Esophagus mucosa (tissue), 1 donor: ENCODE measurements at places on chromosomes 6 and 20. TPM values are rescaled to one million over a fixed set of nuclear protein-coding genes. Genes with fewer than 3 reads are reported as not detected.

The MRAP2 gene
- total RNA-seq: 1.0 TPM

The CLPSL1 gene
- total RNA-seq: not detected

The AGER gene
- 2.7 TPM for total RNA-seq

The RFX6 gene
- total RNA-seq: not detected

The KHDRBS2 gene
- 0.12 TPM for total RNA-seq

The DNMT3B gene
- total RNA-seq: 0.84 TPM

The TFAP2B gene
- total RNA-seq: 1.4 TPM

The PTCRA gene
- not detected for total RNA-seq

The BRPF3 gene
- total RNA-seq: 14.5 TPM

The DSP gene
- total RNA-seq: 1,306 TPM

The CLVS2 gene
- total RNA-seq: not detected

The FRK gene
- 7.8 TPM for total RNA-seq

The GRM4 gene
- total RNA-seq: not detected

The PRKN gene
- 2.4 TPM for total RNA-seq

The PNPLA1 gene
- 0.20 TPM for total RNA-seq

The GSTA1 gene
- 1.6 TPM for total RNA-seq

The SMLR1 gene
- total RNA-seq: not detected

The TMC2 gene
- total RNA-seq: not detected

GRCh38 chr6:42820512-42821340, 38.9 kb downstream of the BICRAL start:
- ATAC-seq: no peak

DNA sequence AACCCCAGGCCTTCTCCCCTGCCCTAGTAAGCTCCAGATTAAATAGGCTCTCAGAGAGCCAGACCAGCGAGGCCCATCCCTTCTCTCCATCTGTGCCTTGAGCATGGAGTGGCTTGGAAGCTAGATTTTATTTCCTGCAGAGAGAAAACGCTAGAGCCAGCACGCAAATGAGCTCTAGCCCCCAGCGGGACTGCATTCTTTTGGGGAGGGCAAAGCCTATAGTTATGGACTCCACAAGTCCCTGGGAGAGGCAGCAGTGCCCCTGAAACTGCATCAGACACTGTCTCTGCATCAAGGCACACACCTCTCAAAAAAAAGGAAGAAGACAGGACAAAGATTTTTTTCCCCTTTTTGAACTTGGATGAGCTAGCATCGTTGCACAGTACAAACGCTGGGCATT, 15.8 kb downstream of the FOXF2 start:
- ATAC-seq: no peak

GRCh38 chr6:36222924-36223323, 26.4 kb downstream of the BRPF3 start:
- no peak for ATAC-seq

DNA sequence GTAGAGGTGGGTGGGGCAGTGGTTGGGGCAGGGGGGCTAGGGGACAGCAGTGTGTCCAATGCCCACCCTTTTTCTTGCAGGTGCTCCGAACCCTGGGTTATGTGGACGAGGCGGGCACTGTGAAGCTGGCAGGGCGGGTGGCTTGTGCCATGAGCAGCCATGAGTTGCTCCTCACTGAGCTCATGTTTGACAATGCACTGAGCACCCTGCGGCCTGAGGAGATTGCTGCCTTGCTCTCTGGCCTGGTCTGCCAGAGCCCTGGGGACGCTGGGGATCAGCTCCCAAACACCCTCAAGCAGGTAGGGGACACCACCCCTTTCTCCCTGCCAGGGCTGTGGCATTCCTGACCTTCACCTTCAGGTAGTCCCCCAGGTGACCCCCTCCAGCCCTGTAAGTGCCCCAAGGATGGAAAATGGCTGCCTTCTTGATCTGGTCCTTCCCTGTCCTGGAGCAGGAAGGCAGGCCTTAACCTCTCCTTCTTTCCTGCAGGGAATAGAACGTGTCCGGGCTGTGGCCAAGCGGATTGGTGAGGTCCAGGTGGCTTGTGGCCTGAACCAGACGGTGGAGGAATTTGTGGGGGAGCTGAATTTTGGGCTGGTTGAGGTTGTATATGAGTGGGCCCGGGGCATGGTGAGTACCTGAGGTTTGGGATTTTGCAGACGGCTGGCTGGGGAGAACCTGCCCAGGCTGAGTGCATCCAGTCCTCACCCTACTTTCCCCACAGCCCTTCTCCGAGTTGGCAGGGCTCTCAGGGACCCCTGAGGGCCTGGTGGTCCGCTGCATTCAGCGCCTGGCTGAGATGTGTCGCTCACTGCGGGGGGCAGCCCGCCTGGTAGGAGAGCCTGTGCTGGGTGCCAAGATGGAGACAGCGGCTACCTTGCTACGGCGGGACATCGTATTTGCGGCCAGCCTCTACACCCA, 2.9 kb downstream of the DXO start:
- no peak for ATAC-seq

DNA sequence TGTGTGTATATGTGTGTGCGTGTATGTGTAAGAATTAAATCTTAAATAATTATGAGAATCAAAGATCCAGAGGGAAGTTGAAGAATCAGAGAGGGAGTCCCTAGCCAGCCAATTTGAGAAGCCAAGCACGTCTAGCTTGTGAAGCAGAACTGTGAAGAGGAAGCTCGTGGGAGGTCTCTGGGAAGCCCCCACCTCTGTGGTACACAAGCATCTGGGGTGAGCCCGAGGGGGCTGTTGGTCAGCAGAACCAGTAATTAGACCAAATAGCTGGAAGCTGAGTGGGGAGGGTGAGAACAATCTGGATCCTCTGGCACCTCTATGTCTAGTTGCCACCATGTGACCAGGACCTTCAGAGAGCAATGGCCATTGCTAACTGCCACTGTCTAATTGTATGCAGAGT, 310.0 kb upstream of the PRND start:
- no peak for ATAC-seq

DNA sequence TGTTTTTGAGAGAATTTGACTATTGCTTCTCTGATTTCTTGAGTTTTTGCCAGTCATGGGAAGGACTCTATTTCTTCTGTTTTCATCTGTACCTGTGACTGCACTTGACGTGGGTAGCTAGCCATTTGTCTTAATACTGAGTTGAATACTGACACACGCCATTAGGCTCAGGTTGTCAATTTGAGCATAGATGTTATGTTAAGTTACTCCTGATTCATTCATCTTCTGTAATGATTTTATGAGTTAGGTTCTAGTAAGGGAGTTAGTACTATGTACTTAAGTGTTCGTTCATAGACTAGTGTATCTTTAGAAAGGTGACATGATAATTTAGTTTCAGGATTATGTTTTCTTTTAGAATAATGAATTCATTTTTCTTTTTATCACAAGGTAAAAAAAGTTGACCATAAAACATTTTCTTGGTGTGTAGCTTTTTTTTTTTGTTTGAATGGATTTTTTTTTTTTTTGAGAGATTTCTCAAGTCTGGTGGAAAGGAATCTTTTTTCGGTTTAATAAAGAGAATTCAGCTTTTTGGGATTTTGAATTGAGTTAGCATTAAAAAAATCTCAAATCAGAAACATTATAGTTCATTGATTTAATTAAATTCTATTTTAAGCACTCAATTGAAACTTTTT, 1.7 kb downstream of the AFDN start:
- no peak for ATAC-seq

GRCh38 chr20:41645372-41645771, 27.2 kb upstream of the CHD6 start:
- ATAC-seq: peak; percentile 87

GRCh38 chr6:80460257-80460865, 353.9 kb downstream of the BCKDHB start:
- ATAC-seq: no peak

DNA sequence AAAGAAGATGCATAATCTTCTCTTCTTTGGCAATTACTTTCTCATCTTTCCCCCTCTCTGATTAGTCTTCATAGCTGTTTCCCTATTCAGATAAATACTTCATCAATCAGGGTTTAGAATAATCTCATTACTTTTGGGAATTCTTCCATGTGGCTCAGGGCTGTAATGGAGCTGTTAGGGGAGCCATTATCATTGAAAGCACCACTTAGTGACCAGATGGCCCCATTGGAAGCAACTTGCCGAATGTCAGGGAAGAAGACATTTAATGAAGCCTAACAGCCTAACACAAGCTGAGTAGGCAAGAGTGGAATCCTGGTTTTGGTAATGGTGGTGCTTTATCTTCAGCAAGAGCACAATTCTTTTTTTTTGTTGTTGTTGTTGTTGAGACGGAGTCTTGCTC, 45.0 kb downstream of the TIAM2 start:
- ATAC-seq: no peak

DNA sequence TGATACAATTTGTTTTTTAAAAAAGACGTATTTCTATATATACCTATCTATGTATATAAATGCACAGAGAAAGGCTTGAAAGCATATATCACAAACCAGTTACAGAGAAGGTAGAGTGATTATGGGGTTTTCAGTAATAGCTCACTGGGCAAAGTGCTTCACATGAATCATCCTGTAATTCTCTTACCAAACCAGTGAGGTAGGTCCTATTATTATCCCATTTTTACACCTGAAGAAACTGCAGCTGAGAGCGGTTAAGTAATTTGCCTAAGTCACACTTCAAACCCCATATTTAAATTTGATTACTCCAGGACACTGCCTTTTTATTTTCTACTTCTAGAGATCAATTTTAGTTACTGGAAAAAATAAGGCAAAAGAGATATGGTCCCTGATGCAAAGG, 4.4 kb downstream of the GSS start:
- peak; percentile 50 for ATAC-seq

DNA sequence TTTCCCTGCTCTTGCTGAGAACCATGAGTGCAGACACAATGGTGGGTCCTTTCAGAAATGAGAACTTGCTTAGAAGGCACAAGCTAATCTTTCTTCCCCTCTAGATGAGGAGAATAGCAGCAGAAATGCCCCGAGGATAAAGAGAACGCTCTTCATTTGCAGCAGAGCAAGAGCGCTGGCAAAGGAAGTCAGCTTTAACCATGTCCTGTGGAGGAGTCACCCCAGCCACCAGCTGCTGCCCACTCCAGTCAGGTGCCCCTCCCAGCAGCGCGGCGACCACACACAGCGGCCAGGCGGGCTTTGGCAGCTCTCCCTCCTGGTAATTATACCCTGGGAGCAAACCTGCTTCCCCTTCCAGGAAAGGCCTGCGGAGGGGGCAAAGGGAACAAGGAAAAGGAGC, 42.4 kb upstream of the EMILIN3 start:
- no peak for ATAC-seq

DNA sequence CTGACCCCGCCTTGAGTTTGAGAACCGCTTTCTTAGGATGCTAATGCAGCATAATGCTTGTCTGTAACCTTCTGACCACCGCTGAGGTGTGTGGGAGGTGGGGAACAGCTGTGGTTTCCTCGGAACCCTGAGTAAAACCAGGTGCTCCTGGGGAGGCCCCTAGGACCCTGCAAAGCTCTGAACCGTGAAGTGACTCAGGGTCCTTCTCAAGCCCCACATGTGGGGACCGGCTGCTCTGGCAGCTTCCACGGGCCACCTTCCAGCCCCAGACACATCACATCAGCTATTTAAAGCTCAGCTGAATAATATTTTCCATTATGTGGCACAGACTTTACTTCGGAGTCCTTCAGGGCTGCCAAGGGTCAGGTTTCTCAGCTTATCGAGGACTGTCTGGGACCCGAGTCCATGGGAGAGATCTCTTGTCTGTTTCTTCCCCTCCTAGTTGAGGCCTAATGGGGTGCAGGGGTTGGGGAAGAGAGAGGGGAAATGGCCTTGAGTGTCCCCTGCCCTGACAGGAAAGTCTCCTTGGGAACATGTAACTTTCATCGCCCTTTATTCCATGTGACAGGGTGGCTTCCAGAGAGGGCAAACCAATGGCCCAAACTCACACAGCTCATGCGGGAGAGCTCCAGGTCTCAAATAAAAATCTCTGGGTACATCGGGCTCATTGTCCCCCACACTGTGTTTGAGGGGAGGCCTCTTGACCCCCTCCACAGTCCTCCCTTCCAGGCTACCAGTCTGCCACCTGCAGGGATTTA, 186.1 kb upstream of the SLC24A3 start:
- peak; percentile 10 for ATAC-seq

GRCh38 chr20:60210779-60211617, 252.8 kb downstream of the CDH26 start:
- ATAC-seq: peak; percentile 69

DNA sequence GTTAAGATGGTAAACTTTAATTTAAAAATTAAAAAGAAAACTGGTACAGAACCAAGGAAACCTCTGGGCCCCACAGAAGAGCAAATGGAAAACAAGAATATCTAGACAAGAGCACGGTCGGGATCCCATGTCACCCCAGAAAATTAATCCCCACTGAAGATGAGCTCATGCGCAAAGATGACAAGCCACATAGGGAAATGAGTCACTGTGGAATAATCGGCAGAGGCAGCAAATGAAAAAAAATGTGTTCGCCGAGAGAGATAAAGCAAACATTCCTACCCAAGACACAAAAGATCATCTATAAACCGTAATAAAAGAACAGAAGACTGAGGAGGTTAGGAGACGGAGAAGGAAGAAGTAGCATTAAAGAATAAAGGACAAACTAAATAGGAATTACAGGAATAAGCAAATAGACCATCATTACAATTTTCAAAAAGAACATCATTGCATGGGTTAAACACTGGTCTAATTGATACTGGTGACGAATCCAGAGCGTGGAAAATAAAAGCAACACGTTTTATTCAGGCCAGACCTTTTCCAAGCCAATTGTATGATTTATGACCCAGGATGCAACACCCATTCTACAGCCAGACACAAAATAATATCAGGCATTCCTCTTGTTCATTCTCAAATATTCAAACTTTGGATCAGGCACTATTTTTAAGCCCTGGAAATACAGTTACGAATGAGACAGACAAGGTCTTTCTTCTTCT, 138.0 kb upstream of the ARID1B start:
- ATAC-seq: no peak

GRCh38 chr6:133001040-133001565, 186.7 kb downstream of the RPS12 start:
- no peak for ATAC-seq

GRCh38 chr20:45781391-45781931, 10.2 kb downstream of the WFDC3 start:
- ATAC-seq: no peak

DNA sequence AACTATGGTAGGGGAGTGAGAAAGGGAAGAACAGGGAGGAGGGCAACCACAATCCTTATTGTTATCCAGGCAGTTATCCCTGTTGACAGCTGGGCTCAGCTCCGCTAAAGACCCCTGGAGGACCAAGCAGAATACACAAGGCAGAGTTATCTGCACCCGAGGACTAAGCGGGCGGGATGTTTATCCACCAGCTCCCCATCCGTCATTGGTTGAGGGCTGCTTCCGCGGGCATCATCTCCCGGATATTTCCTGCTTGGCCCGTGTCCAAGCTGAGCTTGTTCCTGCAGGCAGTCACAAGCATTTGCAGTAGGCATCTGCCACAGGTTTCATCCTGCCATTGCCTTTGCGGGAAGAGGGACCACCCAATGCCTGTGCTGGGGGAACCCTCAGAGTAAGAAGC, 102.1 kb downstream of the DLGAP4 start:
- ATAC-seq: peak; percentile 55

- no peak for ATAC-seq
These were observed 933.7 kb upstream of the GJE1 start for GRCh38 chr6:141199074-141199473.

GRCh38 chr6:154986787-154987235, 8.3 kb upstream of the TIAM2 start:
- ATAC-seq: no peak

GRCh38 chr20:49886571-49887213, 28.6 kb downstream of the SPATA2 start:
- ATAC-seq: no peak

GRCh38 chr20:49245921-49246740, 26.9 kb downstream of the DDX27 start:
- ATAC-seq: peak; percentile 67

- ATAC-seq: no peak
These were observed 117.6 kb upstream of the UST start for GRCh38 chr6:148629181-148629580.

- no peak for ATAC-seq
These were observed 235.1 kb upstream of the RREB1 start for GRCh38 chr6:6872459-6873344.

- ATAC-seq: no peak
These were observed 87.9 kb downstream of the THBS2 start for GRCh38 chr6:169165561-169166300.
